Heart right ventricle (tissue), 16 donors: ENCODE measurements at places on chromosomes 6 and 20.

DNA sequence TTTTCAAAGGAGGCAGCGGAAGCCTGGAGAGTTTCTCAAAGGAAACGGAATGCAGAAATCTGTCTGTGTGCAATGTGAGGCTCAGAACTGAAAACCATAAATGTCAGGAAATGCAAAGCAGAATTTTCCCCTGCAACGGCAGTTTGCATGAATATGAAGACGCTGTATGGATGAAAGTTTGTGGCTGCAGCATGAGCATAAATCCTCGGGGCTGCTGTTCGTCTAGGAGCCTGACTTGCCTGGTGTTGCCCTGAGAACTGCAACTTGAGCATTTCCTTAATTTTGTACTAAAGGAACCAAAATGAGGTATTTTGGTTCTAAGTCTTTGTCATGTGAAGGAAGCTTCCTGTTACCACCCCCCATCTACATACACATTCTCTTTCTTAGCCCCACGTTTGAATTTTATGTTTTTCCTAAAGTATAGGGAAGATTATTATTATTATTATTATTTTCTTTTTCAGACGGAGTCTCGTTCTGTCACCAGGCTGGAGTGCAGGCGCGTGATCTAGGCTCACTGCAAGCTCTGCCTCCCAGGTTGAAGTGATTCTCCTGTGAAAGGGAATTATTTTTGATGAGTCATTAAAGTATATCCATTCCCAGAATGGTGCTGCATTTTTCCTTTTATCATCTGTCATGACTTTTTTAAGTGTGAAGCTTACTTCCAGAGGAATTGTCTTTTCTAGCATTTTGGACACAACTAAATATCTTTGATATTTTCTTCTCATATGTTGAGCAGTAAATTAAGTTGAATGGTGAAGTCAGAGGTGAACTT lies 33.1 kb downstream of the MTHFD1L start:
- H3K4me1 ChIP-seq: peaks cover 12% of the 10 kb centered on the region
- H3K4me3 ChIP-seq: no peak overlapping the region
- no peaks in the 10 kb centered on the region for H3K27me3 ChIP-seq
- H3K27ac ChIP-seq: no peak overlapping the region

DNA sequence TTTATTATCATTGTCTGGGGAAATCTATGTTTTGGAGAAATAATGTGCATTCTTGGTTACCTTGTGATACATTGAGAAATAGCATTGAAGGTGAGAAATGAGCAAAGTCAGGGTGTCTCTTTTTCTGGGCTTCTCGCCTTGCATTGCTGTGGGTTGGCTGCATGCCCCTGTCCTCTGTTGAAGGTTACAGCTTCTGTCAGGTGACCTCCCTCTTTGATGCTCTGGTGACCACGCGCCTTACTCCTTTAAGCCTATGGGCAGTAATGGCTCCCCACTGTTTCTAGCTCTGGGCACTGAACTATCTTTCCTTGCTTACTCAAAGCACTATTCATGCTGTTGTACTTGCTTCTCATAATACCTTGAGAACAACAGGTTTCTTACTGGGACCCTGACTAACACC lies 14.6 kb downstream of the ADGRB3 start:
- H3K4me1 ChIP-seq: peaks cover 4% of the 10 kb centered on the region
- H3K36me3 ChIP-seq: no peaks in the 10 kb centered on the region
- no peak for DNase-seq
- no peak overlapping the region for H3K4me3 ChIP-seq

DNA sequence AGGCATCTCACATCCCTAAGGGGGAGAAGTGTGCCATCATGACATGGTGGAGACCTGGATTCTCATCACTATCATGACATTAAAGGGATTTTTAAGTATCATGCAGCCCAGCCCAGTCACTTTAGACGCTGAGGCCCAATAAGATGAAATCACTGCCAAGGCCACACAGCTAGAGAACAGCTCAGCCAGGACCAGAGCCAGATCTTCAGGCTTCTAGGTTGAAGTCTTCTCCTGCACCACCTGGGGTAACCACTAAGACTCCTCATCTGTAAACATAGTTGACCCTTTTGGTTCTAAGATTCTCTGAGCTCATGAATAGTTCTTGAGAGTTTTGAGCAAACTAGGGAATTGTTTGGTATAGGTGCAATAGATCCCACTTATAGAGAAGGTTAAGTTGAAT lies 125.1 kb downstream of the TCP11 start:
- DNase-seq: no peak
- no peaks in the 10 kb centered on the region for H3K36me3 ChIP-seq
- H3K4me3 ChIP-seq: no peak overlapping the region
- H3K27ac ChIP-seq: peak overlapping the region; percentile 99

GRCh38 chr6:83055366-83055964 lies 10.2 kb downstream of the UBE3D start:
- H3K4me3 ChIP-seq: no peak overlapping the region
- no peaks in the 10 kb centered on the region for H3K27me3 ChIP-seq
- no peak for DNase-seq
- no peak overlapping the region for H3K27ac ChIP-seq
- no peaks in the 10 kb centered on the region for H3K36me3 ChIP-seq

DNA sequence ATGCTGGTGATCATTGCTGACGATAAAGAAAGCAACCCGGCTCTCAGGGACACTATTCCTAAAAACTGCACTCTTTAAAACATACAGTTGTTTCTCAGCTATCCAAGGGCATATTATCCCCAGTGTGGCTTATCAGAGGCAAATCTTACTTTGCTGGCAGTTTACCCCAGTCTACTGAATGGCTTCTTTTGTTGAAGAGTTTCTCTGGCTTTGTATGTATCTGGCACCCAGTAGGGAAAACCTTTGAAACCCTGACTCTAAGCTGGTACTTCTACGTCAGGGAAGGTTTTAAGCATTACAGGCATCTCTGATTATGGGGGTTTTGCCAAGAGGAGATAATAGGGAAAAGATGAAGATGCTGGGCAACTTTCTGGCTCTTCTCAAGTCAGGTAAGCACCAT lies 637.6 kb upstream of the CHD6 start:
- H3K36me3 ChIP-seq: no peaks in the 10 kb centered on the region
- H3K27me3 ChIP-seq: no peaks in the 10 kb centered on the region
- H3K4me3 ChIP-seq: no peak overlapping the region
- no peak for DNase-seq

DNA sequence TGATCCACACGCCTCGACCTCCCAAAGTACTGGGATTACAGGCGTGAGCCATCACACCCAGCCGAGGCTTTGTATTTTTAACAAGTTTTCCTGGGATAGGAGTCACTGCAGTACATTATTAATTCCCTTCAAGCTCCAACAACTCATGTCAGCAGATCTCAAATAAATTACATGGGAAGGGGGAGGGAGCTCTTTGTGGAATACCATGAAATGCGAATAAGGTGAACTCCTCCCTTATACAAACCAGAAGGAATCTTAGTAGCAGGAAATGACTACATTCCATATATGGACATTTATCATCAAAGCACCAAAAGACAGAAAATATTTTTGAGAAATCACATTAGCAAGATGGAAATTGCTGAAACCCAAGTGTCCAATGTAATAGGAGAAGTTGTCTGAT lies 2.9 kb downstream of the GSS start:
- no peaks in the 10 kb centered on the region for H3K36me3 ChIP-seq
- DNase-seq: no peak
- no peaks in the 10 kb centered on the region for H3K27me3 ChIP-seq
- H3K27ac ChIP-seq: no peak overlapping the region
- no peak overlapping the region for H3K4me3 ChIP-seq
- H3K4me1 ChIP-seq: peaks cover 46% of the 10 kb centered on the region

GRCh38 chr6:32622545-32623401 lies 14.4 kb upstream of the HLA-DQA1 start:
- no peaks in the 10 kb centered on the region for H3K27me3 ChIP-seq
- no peak overlapping the region for H3K4me3 ChIP-seq
- no peaks in the 10 kb centered on the region for H3K4me1 ChIP-seq

- no peak overlapping the region for H3K27ac ChIP-seq
- no peaks in the 10 kb centered on the region for H3K4me1 ChIP-seq
- DNase-seq: no peak
- peaks cover 9% of the 10 kb centered on the region for H3K27me3 ChIP-seq
- no peaks in the 10 kb centered on the region for H3K36me3 ChIP-seq
- H3K4me3 ChIP-seq: no peak overlapping the region
These were observed 262.0 kb downstream of the HIVEP2 start for GRCh38 chr6:142682985-142683384.

DNA sequence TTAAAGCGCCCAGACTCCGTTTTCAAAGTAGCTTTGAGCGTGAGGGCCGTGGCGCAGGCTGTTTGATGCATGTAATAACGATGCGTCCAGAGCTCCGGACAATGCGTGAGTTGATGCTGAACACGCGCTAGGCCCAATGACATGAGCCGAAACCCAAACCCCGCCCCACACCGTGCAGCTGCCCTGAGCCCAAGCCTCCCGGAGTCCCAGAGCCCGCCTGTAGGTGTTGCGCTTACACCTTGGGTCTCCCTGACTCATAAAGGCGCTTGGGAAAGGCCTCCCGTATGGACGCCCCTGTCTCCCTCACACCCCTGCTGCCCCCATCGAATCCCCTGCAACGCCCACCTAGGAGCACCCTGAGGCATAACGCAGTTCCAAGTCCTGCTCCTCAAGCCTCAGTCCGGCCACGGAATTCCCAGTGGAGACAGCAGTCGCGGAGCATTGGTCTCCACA lies 87.6 kb downstream of the ERMARD start:
- H3K4me1 ChIP-seq: peaks cover 9% of the 10 kb centered on the region
- DNase-seq: no peak
- H3K4me3 ChIP-seq: no peak overlapping the region
- H3K27ac ChIP-seq: no peak overlapping the region

DNA sequence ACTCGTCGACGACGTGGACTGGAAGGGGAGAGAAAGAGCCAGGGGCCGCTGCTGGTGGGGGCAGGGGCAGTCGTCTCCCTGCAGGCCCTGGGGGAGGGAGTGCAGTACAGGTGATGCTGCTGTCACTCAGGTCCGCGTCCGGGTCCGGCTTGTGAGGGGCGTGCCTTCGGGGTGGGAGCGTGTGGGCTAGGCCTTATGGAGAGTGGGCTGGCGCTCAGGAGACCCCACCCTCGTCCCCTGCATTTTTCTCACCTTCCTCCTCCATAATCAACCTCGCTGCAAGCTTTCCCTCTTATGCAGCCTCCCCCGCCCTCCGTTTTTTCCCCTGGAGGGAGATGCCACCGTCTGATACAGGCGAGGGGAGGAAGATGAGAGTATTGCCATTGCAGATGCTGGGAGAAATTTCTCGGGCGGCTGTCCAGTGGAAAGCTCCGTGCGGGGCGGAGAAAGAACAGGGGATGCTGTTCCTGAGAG lies 632 bp downstream of the PCMT1 start:
- H3K27me3 ChIP-seq: no peaks in the 10 kb centered on the region
- DNase-seq: peak; percentile 26
- H3K36me3 ChIP-seq: no peaks in the 10 kb centered on the region
- no peaks in the 10 kb centered on the region for H3K4me1 ChIP-seq

GRCh38 chr20:20491110-20491783 lies 123.3 kb downstream of the INSM1 start:
- no peaks in the 10 kb centered on the region for H3K27me3 ChIP-seq
- H3K27ac ChIP-seq: no peak overlapping the region
- H3K4me3 ChIP-seq: no peak overlapping the region
- H3K4me1 ChIP-seq: no peaks in the 10 kb centered on the region
- peaks cover 12% of the 10 kb centered on the region for H3K36me3 ChIP-seq
- no peak for DNase-seq

DNA sequence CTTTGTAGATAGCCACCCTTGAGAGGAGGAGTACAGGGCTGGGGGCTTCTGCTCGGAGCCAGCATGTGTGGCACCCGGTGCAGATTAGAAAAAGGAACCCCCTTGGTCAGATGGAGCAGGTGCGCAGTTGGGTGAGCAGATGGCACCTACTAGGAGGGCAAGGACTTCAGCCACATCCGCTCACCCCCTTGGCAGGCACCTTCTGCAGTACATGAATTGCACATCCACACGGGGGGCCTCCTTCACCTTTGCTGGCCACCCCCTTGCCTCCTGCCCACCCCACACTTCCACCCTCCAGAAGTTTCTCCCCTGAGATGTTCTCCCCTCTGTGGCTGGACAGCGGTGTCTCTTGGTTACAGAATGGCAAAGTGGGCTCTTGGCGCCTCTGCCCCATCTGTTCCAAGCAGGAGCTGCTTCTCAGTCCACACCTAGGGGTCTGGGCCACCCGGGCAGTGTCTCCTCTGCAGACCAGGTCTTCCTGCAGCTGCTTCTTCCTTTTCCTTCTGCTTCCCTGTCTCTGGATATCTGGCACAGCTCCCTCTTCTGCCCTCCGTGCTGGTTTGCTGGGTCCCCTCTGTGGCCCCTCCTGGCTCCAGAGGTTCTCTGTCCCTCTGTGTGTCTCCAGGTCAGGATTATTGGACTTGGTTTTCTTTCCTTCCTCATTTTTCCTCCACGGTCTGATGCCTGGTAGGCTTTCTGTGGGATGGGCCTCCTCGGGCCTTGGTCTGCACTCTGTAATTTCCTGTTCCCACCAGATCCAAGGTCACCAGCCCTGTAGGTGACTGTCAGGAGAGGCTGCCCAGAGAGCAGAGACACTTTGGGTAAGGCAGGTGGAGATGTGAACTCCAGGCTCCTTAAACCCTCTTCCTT lies 4.1 kb downstream of the MDFI start:
- no peaks in the 10 kb centered on the region for H3K36me3 ChIP-seq
- no peak overlapping the region for H3K4me3 ChIP-seq
- no peak overlapping the region for H3K27ac ChIP-seq

GRCh38 chr20:36043441-36043840 lies 75.1 kb downstream of the CNBD2 start:
- DNase-seq: no peak
- H3K36me3 ChIP-seq: no peaks in the 10 kb centered on the region
- H3K4me1 ChIP-seq: peaks cover 23% of the 10 kb centered on the region
- no peak overlapping the region for H3K4me3 ChIP-seq
- no peaks in the 10 kb centered on the region for H3K27me3 ChIP-seq
- H3K27ac ChIP-seq: no peak overlapping the region

GRCh38 chr6:10555625-10556309 lies 34.6 kb downstream of the GCNT2 start:
- peak overlapping the region; percentile 81 for H3K27ac ChIP-seq
- H3K4me3 ChIP-seq: peak overlapping the region; percentile 49
- peaks cover 24% of the 10 kb centered on the region for H3K4me1 ChIP-seq
- no peaks in the 10 kb centered on the region for H3K36me3 ChIP-seq
- peak; percentile 72 for DNase-seq
- no peaks in the 10 kb centered on the region for H3K27me3 ChIP-seq
